Fibroblast of upper back skin (primary cell): ENCODE measurements at places on chromosomes 4 and X.
A peak's percentile ranks its signal among the peaks of the same experiment; 100 is the strongest.

DNA sequence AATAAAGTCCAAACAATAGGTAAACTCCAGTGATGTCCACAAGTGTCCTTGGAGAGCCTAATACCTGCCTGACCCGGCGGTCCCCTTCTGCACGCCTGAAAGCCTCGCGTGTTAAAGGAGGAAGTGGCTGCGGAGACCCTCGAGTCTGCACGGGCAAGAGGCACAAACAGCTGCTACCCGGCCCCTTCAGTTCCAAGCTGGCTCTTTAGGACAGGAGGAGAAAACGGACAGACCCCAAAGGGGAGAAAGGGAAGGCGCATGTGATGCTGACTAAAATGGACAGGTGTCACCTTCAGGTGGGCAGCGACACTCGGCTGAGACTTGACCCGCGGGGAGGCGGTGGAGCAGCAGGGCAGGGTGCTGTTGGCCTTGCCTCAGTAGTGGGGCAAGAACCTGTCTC lies 102.7 kb upstream of the TENM3 start:
- DNase-seq = no peak

GRCh38 chrX:131791608-131792355 lies 231.3 kb upstream of the STK26 start:
- DNase-seq = no peak

GRCh38 chr4:54571293-54572151 lies 86.2 kb upstream of the KIT start:
- no peak for DNase-seq

GRCh38 chrX:104935581-104935980 lies 284.9 kb downstream of the TEX13A start:
- no peak for DNase-seq

- peak; percentile 89 for DNase-seq
Observed at GRCh38 chr4:15479089-15479912, 9.6 kb downstream of the CC2D2A start.

DNA sequence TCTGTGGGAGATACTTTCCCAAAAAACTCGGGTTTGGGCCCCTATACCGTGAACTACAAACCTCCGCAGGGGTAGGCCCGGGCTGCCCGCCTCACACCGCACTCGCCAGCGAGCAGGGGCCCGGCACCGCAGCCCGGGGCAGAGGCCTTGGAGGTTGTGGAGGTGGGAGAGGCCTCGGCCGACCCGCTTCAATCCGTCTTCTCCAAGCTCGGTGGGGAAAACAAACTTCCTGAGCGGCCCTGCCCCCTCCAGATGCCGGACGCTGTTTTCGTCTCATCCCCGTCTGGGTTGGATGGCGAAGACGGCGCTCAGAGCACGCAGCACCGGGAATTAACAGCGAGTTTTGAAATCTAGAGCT lies 442 bp upstream of the MCUB start:
- DNase-seq = no peak
